Activated effector memory CD4-positive, alpha-beta T cell treated with anti-CD3 and anti-CD28 coated beads, Interleukin-2, amount 50 U/mL, for 16 hours (primary cell): ENCODE measurements at places on chromosomes 5 and 9.

GRCh38 chr5:27191786-27192510 lies 153.6 kb upstream of the CDH9 start:
- DNase-seq, result no peak

DNA sequence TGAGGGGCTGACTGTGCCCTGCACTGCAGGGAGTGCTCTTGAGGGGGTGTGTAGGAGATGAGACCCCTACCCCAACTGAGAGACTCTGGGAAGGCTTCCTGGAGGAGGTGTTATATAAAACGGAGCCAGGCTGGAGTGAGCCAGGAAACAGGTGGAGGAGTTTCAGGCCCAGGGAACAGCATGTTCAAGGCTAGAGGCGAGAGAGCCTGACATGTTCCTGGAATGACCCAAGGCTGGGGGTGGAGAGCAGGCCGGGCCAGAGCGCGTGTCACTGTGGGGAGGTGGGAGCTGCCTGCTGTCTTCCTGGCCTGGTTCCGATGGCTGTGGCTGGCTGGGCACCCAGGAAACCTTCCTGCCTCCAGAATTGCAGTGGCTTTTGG lies 48.7 kb downstream of the RXRA start:
- DNase-seq, result no peak

- no peak for DNase-seq
These were observed 167.3 kb upstream of the MOCS2 start for GRCh38 chr5:53276825-53277224.

DNA sequence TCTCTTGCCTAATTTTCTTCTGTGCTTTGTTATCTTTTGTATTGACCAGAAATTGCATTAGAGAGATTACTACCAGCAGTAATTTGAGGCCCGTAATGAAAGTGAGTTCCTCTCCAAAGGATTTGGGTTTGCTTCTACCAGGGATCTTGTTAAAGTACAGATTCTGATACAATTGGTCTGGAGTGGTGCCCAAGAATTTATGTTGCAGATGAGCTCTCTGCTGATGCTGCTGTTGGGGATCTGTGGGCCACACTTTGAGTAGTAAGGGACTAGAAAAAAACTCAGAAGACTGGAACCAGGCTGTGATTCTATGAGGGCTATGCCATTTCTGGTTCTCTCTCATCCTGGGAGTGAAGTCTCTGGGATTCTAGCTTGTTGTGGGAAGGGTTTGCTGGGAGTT lies 192.2 kb downstream of the SEC61B start:
- DNase-seq, result no peak

DNA sequence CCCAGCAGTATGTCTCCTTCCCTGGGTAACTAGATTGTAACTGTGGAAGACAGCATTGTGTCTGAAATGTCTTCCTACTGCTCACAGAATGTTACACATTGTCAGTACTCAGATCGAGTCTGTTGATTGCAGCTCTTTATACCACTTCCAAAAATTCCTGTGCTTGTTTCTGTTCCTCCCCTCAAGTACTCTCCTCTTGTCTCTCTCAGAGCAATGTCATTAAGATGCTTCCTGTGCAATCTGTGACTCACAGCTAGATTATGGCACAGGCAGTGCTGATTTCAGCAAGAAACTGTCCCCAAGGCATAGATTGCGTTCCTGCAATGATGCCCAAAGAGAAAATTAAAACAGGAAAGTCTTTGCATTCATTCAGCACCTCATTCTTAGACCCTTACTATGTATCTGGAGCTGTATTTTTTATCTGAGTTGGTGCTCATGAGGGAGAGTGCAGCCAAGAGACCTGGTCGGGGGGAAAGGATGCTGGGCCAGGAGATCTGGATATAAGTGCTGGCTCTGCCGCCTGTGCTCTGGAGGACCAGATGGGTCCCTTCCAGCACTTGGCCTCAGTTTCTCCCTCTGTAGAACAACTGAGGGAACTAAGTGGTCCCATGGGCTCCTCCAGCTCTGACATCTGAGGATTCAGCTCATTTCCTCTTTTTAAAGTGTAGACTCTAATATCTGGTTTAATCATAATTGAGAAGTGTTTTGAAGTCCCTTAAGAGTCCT lies 40.8 kb upstream of the GNPDA1 start:
- DNase-seq, result no peak

GRCh38 chr9:13023498-13023897 lies 248.7 kb downstream of the LURAP1L start:
- no peak for DNase-seq

GRCh38 chr5:154221371-154221896 lies 30.9 kb downstream of the GALNT10 start:
- DNase-seq, result peak; percentile 80

DNA sequence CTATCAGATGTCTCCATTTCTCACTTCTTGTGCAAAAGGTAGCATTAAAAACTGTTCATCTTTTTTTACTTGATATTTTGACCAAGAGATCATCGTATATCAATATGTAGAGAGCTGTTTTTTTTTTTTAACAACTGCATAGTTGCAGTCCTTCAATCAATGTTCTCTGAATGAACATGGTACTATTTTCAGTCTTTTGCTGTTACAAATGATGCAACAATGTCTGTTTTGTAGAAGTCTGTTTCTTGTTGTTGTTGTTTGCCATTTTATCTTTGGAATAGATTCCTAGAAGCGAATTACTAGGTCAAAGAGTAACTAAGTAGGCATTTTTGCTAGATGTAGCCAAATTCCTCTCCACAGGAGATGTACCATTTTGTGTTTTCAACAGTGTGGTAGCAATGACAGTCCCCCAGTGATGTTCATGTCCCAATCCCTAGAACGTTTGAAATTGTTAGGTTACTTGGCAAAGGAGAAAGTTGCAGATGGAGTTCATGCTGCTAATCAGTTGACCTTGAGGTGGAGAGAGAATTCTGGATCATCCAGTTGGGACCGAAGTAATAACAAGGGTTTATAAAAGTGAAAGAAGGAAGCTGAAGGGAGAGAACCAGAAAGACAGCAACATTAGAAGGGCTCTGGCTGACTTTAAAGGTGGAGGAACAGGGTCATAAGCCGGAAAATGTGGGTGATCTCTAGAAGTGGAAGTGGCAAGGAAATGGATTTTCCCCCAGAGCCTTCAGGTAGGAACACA lies 6.3 kb downstream of the MTREX start:
- no peak for DNase-seq

GRCh38 chr5:143029293-143029692 lies 259.1 kb downstream of the ARHGAP26 start:
- no peak for DNase-seq

GRCh38 chr5:168168978-168169698 lies 122.3 kb upstream of the WWC1 start:
- DNase-seq, result no peak

- DNase-seq, result peak; percentile 70
These were observed 1.4 kb downstream of the TSPAN17 start for GRCh38 chr5:176648474-176649194.

DNA sequence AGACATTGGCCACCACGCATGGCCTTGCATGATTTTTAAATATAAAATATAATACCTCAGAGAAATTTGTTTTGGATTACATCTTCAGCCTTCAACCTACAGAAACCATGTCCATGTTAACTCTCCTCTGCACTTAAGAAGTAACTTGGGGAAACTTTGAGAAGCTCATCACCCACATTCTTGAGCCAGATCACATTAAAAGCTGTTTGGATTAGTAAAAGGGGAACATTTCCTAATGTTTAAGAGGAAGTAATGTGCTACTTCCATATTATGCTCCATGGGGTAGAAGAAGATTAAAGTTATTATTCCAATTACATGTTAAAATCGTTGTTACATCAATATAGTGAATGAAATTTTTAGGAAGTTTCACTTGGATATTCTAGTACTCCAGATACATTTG lies 10.4 kb upstream of the CEP120 start:
- DNase-seq, result no peak

GRCh38 chr5:74865256-74865803 lies 857 bp downstream of the FAM169A start:
- DNase-seq, result no peak
